HuH-7.5 (cell line): ENCODE measurements at places on chromosomes 7 and 10.

DNA sequence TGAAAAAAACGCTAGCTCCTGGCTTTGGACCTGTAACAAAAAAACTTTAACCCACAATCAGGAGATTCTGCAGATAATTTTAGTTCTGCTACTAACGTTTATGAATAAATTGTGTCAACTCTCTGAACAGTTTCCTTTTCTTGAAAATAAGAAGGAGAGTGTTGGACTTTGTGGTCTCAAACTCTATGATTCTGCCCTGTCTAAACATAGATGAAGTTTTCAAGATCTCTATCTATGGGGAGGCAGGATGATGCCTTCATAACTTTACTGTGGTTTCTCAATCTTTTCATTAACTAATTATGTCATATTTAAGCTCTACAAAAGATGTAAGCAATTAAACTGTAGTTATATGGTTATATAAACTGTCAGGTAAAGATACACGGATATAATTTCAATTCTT lies 162.0 kb downstream of the REEP3 start:
- no peak for DNase-seq

DNA sequence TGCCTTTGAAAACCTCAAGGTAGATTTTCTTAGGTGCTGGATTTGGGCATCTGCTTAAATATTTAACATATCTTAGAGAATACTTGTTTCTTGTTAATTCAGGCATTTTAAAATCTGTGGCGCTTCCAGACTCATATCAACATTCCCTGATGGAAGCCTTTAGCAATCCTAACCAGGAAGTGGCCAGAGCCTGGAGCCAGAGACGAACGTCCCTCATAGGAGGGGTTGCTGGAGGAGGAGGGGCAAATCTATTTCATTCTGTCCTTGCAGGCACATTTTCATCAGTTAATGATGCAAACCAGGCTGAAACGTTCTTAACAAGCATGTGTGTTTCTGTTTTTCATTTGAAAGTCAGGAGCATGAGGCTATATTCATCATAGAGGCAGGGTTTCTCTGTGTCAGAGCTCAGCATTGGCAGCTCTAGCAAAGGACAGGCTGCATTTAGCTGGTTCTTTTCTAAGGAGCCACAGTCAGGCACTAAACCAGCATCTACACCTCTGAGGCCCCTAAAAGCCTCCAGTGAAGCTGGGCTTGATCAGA lies 17.8 kb upstream of the IFIT2 start:
- DNase-seq, result no peak

- DNase-seq, result peak; percentile 65
Observed at GRCh38 chr7:149690688-149691446, 82.5 kb downstream of the ZNF467 start.

DNA sequence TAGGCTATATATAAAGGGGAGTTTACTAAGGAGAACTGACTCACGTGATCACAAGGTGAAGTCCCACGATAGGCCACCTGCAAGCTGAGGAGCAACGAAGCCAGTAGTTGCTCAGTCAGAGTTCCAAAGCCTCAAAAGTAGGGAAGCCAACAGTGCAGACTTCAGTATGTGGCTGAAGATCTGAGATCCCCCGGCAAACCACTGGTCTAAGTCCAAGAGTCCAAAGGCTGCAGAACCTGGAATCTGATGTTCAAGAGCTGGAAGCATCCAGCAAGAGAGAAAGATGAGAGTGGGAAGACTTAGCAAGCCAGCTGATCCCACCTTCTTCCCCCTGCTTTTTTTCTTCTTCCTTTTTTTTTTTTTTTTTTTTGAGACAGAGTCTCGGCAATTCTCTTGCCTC lies 27.0 kb upstream of the GSDME start:
- DNase-seq, result no peak

DNA sequence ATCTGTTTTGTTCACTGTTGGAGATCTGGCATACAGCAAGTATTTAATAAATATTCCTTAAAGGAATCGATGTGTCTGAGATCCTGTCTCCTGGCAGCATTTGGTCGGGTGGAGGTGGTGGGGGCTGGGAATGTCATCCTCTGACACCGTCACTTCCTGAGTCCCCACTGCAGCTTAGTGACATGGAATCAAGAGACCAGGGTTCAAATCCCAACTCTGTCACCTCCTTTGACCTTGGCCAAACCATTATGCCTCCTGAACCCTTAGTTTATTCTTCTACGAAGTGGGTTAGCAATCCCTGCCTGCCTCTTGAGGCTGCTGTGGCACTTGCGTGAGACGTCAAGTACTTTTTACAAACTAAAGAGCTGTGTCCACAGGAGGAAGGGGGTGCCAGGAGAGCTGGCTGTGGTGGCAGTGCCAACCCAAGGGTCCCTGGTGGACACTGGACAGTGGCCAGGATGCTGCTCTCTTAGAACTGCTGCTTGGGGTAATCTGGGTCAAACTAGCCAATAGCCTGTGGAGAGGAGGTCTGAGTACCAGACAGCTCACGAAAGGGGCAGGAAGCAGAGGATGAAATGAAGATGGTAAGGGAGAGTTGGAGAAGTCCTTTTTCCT lies 8.0 kb upstream of the ZMIZ1 start:
- DNase-seq, result no peak

- no peak for DNase-seq
Observed at GRCh38 chr10:58894929-58895328, 281.5 kb upstream of the PHYHIPL start.

DNA sequence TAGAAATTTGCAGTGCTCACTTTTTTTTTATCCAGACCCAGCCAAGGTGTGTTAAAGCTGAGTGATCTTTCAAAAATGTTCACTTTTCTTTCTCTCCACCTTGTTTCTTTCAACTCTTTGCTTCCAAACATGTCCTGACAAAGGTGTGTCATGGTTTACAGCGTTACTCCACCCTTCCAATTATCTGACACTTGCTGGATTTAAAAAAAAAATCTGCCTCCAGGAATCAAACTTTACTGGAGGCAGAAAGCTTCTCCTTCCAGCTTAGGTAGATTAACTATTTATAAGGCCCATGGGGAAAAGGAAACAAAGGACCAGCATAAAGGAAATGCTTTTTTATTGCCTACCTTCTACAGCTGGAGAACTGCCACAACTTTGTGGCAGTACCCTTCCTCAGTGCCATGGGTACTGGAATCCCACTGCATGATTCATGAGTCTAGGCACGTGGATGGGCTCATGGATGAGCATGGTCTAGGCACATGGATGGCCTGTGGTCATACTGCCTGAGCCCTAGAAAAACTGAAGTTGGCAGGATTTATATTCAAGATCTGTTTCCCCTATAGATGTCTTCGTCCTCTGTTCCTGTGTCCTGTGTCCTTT lies at the start of gene COL17A1:
TSS of gene COL17A1 (minus strand) at position 80 of the 600 bp plus-strand sequence. CDS start 5,207 bp downstream, outside the sequence.
- DNase-seq, result no peak

DNA sequence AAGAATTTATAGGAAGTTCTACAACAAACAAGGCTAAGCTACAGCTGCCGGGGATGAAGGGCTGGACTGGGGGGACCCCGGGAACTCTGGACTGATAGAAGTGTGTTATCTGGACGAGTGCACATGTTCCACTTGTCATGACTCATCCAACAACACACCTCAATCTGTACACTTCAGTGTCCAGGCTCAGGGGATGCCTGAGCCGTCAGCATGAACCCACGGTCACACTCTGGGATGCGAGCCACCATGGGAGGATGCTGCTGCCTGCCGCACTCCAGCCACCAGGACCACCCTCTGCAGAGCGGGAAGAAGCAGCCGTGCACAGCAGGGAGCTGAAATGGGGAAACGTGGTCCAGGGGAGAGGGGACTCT lies 67.5 kb downstream of the MAD1L1 start:
- no peak for DNase-seq

- DNase-seq, result no peak
Observed at GRCh38 chr7:20647036-20647435, 31.6 kb downstream of the ABCB5 start.

- DNase-seq, result no peak
Observed at GRCh38 chr7:34982371-34983019, 54.8 kb downstream of the DPY19L1 start.

- DNase-seq, result no peak
Observed at GRCh38 chr10:61100887-61101286, 156.9 kb upstream of the RHOBTB1 start.

GRCh38 chr10:46550076-46550790 lies 6.2 kb downstream of the GPRIN2 start:
- no peak for DNase-seq

DNA sequence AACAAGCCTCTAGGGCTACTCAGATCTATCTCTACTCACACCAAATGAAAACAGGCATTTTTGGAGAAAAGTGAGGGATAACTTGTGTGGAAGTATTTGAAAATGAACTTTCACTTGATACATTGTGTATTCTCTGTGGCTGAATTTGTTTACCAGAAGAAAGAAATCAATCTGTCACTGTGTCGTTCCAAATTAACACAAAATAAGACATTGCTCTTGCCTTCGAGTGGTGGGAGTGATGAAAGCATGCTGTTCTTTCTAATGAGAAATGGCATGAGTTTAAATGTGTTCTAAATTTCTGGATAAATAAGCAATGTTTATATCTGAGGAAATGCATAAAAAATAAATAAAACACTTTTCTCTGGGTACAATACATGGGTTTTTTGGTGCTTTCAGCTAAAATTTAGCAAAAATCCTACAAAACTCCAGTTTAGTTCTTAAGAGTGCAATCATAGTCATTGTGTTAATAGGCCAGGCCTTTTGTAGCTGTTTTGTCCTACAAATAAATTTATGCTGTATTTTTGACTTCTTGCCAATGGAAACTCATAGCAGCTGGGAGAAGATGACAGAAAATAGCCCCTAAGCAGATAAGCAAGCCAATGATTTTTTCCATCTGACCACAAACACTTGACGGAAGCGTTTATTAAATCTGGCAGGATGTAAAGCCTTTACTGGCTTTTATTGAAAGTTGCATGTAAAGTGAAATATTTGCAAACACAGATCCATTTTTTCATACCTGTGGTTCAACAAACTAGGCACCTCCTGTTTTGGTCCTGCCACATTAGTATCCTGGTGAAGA lies 1064.1 kb upstream of the GHITM start:
- DNase-seq, result no peak

- no peak for DNase-seq
Observed at GRCh38 chr7:94584113-94584512, 71.8 kb downstream of the SGCE start.

- no peak for DNase-seq
Observed at GRCh38 chr10:20457649-20458048, 439.5 kb downstream of the NEBL start.

DNA sequence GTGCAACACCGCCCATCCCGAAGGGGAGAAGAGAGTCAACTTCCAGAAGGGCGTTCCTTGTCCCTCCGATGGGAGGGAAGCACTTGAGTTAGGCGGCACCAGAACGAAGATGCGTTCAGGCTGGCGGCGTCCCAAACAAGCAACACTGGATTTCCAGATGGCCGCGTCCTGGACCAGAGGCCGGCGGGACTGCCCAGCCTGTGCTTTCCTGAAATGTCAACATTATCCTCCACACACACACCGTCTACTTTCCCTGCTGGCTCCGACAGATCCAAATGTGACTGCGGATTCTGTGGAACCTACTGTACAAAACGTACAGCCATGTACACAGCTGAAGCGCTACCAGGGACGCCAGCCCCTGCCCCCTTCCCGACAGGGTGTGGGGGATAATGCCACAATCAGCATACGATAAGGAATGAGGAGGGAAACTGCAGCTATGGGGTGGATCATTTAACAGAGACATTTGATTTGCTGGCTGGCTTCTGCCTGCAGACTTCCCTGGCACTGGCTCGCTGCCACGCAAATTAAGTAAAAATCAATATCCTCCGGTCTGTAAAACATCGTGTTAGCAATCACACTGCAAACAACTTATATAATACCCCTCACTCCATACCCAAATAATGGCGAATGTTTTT lies 82.1 kb downstream of the ZRANB1 start:
- DNase-seq, result no peak

GRCh38 chr7:95811846-95812445 lies 39.6 kb downstream of the DYNC1I1 start:
- DNase-seq, result no peak

DNA sequence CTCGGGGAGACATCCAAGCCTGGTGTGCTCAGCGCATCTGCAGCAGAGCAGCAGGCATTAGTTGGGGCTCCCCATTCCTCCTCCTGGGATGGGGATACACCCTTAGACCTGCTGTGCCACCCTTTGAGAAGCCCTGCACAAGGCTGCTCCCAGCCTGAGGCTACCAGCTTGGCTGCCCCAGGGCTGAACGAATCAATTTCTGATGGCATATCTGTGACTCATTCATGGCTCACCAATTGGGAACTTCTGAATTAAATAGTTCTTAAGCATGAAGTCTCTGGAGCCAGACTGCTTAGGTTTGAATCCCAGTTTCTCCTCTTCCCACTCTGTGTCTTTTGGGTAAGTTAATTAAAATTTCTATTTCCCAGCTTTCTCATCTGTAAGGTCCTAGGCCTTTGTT lies 16.3 kb upstream of the GLI3 start:
- no peak for DNase-seq

GRCh38 chr7:101870361-101871062 lies 53.1 kb downstream of the CUX1 start:
- peak; percentile 67 for DNase-seq

DNA sequence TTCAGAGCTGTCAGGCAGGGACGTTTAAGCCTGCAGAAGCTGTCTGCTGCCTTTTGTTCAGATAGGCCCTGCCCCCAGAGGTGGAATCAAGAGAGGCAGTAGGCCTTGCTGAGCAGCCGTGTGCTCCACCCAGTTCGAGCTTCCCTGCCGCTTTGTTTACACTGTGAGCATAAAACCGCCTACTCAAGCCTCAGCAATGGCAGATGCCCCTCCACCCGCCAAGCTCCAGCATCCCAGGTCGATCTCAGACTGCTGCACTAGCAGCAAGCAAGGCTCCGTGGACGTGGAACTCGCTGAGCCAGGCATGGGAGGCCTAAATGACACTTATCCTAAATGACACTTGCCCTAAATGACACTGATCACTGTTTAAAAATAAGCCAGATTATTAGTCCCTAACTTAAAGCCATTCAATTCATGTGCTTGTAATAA lies 6.8 kb upstream of the ASB15 start:
- no peak for DNase-seq

DNA sequence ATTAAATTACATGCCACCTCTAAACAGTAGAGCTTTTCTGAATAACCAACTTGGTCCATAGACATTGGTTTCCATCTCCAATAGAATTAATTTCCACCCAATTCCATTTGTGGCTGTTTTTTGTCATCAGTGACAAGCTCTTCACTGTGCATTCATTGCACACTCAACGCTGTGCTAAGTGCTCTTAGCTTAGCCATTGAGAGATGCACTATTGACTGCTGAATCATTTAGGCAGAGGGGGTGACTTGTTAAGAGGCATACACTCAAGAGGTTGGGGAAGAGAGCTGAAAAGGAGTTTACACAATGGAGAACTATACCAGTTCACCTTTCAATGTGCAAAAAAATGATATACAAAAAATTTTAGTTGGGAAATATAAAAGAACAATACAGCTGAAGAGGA lies 31.9 kb upstream of the CBLL1 start:
- no peak for DNase-seq

GRCh38 chr10:49572594-49573114 lies 33.7 kb upstream of the ERCC6 start:
- no peak for DNase-seq

DNA sequence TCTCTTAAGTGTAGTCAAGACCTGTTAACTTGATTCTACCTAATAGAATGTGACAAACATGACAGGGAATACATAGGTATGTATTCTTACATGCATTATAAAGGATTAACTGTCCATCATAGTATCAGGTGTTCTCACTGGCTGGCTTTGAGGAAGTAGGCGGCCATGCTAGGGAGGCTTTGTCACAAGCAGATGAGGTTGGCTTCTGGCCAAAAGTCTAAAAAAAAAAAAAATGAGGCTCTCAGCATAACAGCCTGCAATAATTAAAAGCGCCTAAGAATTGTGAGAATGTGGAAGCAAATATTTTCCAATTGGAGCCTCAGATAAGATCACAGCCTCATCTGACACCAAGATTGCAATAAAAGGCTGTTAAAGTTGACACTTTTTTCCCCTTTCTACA lies 1256.8 kb upstream of the SORCS1 start:
- no peak for DNase-seq

- DNase-seq, result no peak
Observed at GRCh38 chr7:11191574-11192220, 218.0 kb downstream of the PHF14 start.
